ENCODE measurements at places on chromosomes 2 and 18. TPM values are rescaled to one million over a fixed set of nuclear protein-coding genes. Genes with fewer than 3 reads are reported as not detected.

- H3K4me1 ChIP-seq, result no peaks in the 10 kb centered on the region
- H3K27ac ChIP-seq, result no peak overlapping the region
- no peak for DNase-seq
- H3K36me3 ChIP-seq, result no peaks in the 10 kb centered on the region
- no peaks in the 10 kb centered on the region for H3K27me3 ChIP-seq
- no peak overlapping the region for H3K4me3 ChIP-seq
Measured at GRCh38 chr2:112794131-112794733, 9.9 kb upstream of the IL1A start.

GRCh38 chr2:76280686-76281085 lies 570.0 kb upstream of the GCFC2 start:
- no peaks in the 10 kb centered on the region for H3K27me3 ChIP-seq
- no peak overlapping the region for H3K4me3 ChIP-seq
- no peaks in the 10 kb centered on the region for H3K4me1 ChIP-seq
- no peak overlapping the region for H3K27ac ChIP-seq
- DNase-seq, result no peak
- H3K36me3 ChIP-seq, result no peaks in the 10 kb centered on the region

- H3K36me3 ChIP-seq, result no peaks in the 10 kb centered on the region
- H3K27me3 ChIP-seq, result no peaks in the 10 kb centered on the region
- H3K27ac ChIP-seq, result no peak overlapping the region
- H3K4me1 ChIP-seq, result no peaks in the 10 kb centered on the region
- DNase-seq, result no peak
Measured at GRCh38 chr18:23596183-23596582, 9.9 kb upstream of the NPC1 start.

DNA sequence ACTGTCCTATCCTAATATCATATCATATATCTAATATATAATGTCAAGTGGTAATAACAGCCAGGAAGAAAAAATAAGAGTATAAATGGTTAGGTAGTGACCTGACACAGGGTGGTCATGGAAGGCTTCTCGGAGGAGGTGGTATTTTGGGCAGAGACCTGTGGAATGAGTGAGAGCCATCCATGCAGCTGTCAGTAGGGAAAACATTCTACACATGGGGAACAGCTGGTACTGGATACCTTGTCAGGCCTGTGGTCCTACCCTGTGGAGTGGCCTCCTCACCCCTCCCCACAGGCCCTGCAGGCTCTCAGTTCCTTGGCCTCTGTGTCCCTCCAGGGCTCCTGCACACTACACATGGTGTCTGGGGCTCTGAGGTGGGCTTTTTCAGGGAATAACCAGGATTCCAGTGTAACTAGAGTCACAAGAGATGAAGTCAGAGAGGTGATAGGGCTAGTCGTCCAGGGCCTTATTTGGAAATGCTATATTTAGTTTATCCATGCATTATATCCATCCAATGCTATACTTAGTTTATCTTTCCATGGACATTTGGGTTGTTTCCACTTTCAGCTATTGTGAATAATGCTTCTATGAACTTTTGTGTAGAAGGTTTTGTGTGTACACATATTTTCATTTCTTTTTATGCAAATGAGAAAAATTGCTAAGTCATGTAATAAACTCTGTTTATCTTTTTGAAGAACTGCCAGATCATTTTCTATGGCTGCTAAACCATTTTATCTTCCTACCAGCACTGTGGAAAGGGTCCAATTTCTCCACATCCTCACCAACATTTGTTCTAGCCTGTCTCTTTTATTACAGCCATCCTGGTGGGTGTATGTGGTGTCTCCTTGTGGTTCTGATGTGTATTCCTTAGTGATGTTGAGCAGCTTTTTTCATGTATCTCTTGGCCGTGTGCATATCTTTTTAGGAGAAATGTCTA lies 75.6 kb downstream of the TPGS2 start:
- no peak overlapping the region for H3K27ac ChIP-seq
- no peaks in the 10 kb centered on the region for H3K36me3 ChIP-seq
- no peak overlapping the region for H3K4me3 ChIP-seq
- no peak for DNase-seq

GRCh38 chr18:27959101-27959500 lies 217.8 kb downstream of the CDH2 start:
- H3K36me3 ChIP-seq, result peaks cover 95% of the 10 kb centered on the region
- H3K4me1 ChIP-seq, result peaks cover 4% of the 10 kb centered on the region
- no peak overlapping the region for H3K27ac ChIP-seq
- DNase-seq, result no peak
- H3K4me3 ChIP-seq, result no peak overlapping the region

Gene MOCOS
- 0.66 TPM for total RNA-seq

DNA sequence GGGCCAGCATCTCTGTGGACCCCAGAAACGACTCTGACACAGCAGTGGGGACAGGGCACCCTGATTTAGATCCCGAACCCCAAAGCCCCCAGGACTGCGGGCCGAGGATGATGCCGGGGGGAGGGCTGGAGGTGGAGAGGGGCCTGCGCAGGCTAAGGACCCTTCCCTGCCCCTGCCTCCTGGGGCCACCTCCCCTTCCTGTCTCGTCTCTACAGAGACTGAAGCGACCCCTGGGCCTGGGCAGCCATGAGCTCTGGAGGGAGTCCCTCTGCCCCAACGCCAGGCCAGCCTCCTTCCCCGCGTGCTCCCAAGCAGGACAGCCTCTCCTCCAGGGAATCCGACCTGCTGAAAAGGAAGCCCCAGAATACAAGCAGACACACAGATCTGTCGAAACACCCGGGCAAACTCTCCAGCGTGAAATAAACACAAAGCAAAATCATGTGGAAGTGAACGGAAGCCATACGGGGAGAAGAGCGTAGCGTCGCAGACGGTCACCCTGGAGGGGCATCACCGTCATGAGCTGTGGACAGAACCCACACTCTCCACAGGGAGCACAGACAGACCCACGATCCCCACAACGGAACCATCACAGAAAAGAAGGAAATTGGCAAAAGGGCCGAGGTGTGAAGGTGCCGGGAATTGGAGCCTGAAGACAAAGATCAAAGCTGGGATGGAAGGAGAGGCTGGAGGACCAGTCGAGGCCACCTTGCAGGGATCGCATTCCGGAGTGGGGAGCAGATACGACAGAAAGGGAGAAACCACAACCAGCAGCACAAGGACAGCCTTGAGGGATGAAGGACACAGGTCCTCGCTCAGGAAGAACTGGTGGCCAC lies 51.0 kb upstream of the CTDP1 start:
- H3K36me3 ChIP-seq, result no peaks in the 10 kb centered on the region
- H3K4me1 ChIP-seq, result no peaks in the 10 kb centered on the region
- H3K27me3 ChIP-seq, result no peaks in the 10 kb centered on the region

GRCh38 chr18:29652797-29653196 lies 1389.7 kb downstream of the DSC3 start:
- H3K4me1 ChIP-seq, result no peaks in the 10 kb centered on the region
- no peaks in the 10 kb centered on the region for H3K27me3 ChIP-seq
- no peak overlapping the region for H3K27ac ChIP-seq
- DNase-seq, result no peak
- no peaks in the 10 kb centered on the region for H3K36me3 ChIP-seq

GRCh38 chr2:152071092-152071491 lies 27.8 kb downstream of the CACNB4 start:
- no peak overlapping the region for H3K4me3 ChIP-seq
- no peak for DNase-seq
- no peaks in the 10 kb centered on the region for H3K27me3 ChIP-seq

DNA sequence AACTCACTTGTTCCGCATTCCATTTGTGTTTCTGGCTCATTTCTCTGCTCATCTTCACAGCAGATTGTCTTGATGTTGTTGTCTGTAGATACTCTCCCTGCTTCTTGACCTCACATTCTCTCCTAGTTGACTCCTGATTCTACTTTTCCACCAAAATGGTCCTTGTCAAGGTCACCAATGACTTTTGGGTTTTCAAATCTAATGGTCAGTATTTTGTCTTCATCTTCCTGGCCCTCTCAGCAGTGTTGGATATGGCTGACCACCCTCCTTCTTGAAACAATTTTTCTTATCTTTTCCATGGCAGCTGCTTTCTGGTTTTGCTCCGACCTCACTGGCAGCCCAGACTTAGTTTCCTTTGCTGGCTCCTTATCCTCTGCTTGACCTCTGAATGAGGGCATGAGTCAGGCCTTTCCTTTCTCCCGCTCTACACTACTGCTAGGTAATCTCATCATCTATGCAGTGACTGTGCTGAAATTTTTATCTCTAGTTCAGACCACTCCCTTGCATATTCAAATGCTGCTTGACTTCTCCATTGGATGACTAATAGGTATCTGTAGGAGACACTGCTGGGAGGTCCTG lies 386.6 kb upstream of the SPRED2 start:
- H3K27me3 ChIP-seq, result no peaks in the 10 kb centered on the region
- H3K27ac ChIP-seq, result no peak overlapping the region
- H3K4me1 ChIP-seq, result no peaks in the 10 kb centered on the region
- DNase-seq, result no peak
- H3K4me3 ChIP-seq, result no peak overlapping the region

DNA sequence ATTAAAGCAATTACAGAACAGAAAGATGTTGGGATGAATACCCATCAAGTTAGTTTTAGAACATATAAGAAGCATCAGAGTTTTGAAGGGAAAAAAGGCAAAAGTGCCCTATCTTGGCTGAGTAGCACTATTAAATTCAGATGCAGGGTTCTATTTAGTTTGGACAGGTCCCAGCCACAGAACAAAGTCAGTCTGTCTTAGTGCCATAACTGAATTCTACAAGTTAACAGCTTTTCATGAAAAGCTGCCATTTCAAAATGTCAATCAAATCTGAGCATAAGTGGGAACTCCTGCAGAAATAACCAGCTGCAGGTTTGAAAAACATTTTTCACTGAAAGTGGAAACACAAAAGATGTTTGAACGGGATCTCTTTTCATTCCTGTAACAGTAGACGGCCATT lies 160.4 kb downstream of the SRBD1 start:
- no peak overlapping the region for H3K27ac ChIP-seq
- no peaks in the 10 kb centered on the region for H3K4me1 ChIP-seq
- H3K4me3 ChIP-seq, result no peak overlapping the region
- H3K36me3 ChIP-seq, result no peaks in the 10 kb centered on the region
- no peaks in the 10 kb centered on the region for H3K27me3 ChIP-seq
- no peak for DNase-seq

GRCh38 chr18:48045744-48046143 lies 115.3 kb upstream of the SMAD2 start:
- H3K4me3 ChIP-seq, result no peak overlapping the region
- H3K36me3 ChIP-seq, result no peaks in the 10 kb centered on the region
- DNase-seq, result no peak
- H3K4me1 ChIP-seq, result no peaks in the 10 kb centered on the region
- H3K27ac ChIP-seq, result no peak overlapping the region

DNA sequence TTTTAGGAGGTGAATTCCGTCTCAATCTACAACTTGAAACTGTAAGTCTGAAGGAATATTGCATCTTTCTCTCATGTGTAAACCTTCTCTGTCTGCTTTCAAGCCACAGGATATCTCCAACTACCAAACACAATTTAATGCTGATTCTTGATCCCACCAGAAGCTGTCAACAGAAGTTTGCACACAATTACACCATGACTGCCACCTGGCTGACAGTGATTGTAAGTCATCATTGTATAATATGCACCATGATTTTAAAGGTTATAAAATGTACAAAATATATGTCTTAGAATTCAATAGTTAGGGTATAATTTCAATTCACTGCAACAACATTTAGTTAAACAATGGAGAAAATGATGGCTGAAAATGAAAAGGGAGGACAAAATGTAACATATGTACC lies 18.4 kb downstream of the PREPL start:
- no peaks in the 10 kb centered on the region for H3K27me3 ChIP-seq
- no peak overlapping the region for H3K4me3 ChIP-seq
- no peak for DNase-seq
- H3K27ac ChIP-seq, result no peak overlapping the region
- peaks cover 48% of the 10 kb centered on the region for H3K36me3 ChIP-seq

DNA sequence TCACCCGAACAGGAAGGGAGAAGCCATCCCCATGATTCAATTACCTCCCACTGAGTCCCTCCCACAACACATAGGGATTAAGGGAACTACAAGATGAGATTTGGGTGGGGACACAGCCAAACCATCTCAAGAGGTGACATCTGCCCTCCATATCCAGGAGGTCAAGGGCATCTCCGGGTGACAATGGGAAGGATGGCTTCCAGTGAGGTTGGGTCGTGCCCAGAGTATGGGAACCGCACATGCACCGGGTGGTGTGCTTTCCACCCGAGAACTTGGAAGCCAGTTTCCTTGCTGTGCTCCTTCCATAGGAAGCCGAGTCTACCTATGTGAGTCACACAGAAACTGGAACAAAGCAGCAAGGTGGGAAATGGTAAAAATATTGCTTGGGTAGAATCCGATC lies 216.9 kb upstream of the SALL3 start:
- DNase-seq, result no peak
- no peaks in the 10 kb centered on the region for H3K36me3 ChIP-seq
- H3K4me1 ChIP-seq, result no peaks in the 10 kb centered on the region
- no peaks in the 10 kb centered on the region for H3K27me3 ChIP-seq
- H3K4me3 ChIP-seq, result no peak overlapping the region

Gene LONRF2
- total RNA-seq, result 0.84 TPM

- no peaks in the 10 kb centered on the region for H3K27me3 ChIP-seq
- H3K36me3 ChIP-seq, result peaks cover 27% of the 10 kb centered on the region
- H3K4me1 ChIP-seq, result no peaks in the 10 kb centered on the region
- H3K4me3 ChIP-seq, result no peak overlapping the region
- DNase-seq, result no peak
Measured at GRCh38 chr2:231290321-231291015, 92.0 kb downstream of the ARMC9 start.

DNA sequence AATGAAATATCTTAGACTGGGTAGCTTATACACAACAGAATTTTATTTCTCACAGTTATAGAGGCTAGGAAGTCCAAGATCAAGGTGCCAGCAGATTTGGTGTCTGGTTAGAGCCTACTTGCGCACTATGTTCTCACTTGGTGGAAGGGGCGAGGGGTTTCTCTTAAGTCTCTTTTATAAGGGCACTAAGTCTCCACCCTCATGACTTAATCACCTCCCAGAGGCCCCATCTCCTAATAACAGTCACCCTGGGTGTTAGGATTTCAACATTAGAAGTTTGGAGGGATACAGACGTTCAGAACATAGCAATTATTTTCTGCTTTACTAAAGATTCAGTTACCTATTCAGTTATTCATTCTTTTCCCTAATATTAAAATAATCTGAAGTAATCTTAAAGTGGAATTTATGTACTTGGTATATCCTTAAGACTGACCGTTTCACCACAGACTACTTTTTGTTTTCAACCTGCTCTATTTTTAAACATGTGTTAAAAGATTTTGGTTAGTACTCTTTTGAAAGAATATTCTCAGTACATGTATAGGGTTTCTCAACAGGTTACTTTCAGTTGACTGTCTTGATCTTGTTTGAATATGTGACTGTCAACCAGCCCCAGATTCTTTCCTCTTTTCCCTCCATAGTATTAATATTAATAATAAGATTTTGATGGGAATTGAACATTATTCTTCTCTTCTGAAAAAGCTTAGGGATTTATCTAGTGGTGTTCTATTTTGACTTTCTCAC lies 130.0 kb downstream of the TAF4B start:
- H3K36me3 ChIP-seq, result peaks cover 4% of the 10 kb centered on the region
- no peak overlapping the region for H3K4me3 ChIP-seq
- no peaks in the 10 kb centered on the region for H3K27me3 ChIP-seq
- H3K4me1 ChIP-seq, result no peaks in the 10 kb centered on the region
- no peak overlapping the region for H3K27ac ChIP-seq
- no peak for DNase-seq
